ENCODE measurements at places on chromosomes 12 and 14. TPM values are rescaled to one million over a fixed set of nuclear protein-coding genes. Genes with fewer than 3 reads are reported as not detected.

Gene IL31
- total RNA-seq = not detected

Gene PGF
- total RNA-seq = 6.3 TPM

GRCh38 chr12:28568704-28569103 is 378.4 kb downstream of the CCDC91 start:
- peak; percentile 87 for DNase-seq

DNA sequence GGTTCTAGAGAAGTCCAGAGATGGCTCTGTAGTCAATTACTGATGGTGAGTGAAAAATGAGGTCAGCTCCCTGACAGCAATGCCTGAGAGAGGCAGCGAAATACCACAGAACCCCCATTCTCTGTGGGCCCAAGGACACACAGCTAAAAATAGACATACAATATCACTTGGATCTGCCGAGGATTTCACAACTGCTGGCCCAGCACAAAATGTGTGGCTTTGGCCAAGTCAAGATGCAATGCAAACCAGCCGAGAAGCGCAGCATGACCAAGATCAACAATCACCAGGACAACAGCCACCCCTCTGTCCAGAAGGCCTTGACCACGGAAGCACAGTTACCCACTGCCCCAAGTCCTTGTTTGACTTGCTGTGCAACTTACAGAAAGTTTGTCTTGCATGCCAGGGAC is 52.2 kb downstream of the CKAP4 start:
- DNase-seq = peak; percentile 69

DNA sequence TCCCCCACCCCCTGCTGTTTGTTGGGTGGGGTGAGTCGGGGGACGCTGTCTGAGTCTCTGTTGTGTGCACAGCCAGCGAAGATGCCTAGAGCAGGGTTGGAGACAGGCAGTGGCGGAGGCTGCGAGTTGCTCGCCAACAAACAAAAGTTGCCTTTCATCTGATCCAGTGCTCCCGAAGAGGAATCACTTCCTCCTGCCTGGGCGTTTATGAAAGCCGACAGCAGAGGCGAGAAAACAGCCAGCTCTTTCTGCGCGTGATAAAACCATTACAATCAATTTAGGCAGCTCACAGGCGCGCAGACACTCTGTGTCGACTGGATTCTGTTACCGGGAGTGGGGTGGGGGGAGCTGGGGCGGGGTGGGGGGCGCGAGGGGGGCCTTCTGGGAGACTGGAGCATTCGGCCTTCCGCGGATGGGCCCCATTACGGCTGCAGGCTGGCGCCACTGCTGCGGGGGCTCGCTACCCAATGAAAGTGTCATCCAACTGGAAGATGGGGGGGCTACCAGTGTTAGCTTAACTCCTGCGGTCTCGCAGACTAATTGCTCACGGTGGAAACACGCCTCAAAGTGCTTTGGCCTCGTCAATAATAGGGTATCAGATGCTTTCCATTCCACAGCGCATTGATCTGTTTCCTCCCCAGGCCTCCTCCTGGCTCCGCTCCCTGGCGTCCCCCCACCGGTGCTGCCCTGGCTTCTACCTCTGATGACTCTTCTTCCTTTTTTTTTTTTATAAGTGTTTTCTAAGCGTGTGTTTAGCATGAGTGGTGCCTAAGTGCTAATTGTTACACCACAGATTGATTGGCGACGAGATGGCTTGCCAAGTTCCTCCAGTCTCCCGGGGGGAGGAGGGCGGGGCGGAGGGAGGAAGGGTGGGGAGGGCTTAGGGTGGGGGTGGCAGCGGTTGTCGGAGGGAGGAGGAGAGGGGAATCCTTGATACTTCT is 678.4 kb downstream of the MED13L start:
- peak; percentile 19 for DNase-seq

DNA sequence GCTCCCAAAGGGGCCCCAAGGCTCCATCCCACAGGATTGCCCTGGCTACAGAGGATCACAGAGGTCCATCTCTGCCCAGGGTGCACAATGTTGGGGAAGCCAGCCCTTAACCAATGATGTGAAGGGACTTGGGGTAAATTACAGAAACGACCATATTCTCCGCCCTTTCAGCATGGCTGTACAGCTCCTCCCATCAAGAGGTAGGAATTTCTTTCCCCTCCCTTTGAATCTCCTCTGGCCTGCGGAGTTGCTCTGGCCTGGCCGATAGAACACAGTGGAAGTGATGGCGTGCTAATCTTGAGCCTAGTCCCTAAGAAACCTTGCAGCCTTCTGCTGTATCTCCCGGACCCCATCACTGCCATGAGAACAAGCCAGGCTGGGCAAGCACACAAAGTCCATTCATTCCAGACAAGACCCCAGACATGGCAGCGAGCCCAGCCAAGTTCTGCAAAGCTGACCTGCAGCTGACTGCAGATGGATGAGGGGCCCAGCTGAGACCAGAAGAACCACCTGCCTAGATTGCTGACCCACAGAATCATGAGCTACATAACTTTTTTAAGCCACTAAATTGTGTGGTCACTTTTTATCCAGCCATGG is 6.9 kb upstream of the IFI27 start:
- no peak for DNase-seq

DNA sequence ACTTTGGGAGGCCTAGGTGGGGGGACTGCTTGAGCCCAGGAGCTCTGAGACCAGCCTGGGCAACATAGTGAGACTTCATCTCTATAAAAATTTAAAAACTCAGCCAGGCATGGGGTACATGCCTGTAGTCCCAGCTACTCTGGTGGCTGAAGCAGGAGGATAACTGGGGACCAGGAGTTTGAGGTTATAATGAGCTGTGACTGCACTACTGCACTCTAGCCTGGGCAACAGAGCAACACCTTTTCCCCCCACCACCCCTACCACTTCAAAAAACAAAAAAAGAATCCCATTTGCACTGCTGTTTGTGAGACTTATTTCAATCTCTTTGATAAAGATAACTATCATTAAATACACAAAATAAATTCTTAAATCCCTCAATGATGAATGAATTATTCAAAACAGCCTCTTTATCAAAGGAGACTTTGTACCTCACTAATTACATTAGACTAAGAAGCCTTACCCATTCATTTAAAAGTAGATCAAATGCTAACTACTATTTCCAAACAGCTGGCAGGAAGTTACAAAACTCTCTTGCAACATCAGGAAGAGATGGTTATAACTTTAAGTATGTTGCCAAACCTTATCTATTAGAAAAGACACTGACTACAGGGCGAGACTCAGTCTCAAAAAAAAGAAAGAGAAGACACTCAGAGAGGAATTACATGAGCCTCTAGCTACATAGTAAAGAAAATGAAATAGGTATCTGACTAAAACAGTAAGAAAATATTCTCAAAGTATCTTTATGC is 14.7 kb downstream of the BLTP3B start:
- DNase-seq = peak; percentile 43

DNA sequence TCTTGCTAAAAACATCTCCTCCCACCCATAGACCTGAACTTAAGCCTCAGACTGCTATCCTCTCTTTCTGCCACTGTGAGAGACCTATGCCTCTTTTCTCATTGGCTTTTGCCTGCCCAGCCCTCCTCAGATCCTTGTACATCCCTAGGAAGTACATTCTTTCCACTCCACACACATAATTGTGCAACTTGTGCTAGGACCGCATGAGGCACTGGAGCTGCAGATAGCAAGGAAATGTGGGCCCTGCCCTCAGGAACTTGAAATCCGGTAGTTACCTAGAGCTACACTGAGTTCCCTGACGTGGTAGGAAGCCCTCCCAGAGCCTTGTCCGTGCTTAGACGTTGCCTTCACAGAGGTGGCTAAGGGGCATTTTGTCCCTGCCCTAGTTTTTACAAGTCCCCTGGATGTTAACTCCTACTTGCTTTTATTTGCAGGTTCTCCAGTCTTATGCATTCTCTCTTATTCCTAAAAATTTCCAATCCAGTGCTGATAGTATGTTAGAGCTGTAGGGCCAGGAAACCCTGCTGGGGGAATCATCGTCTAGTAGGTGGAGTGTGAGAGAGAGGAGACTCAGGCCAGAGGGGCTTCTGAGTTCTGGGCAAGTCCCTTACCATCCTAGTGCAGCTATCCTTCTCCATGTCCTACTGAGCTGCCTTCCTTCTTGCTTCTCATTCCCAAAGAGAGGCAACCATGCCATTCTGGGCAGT is 41.3 kb downstream of the NTF3 start:
- no peak for DNase-seq
